Right cardiac atrium (tissue), 5 donors: ENCODE measurements at places on chromosomes 3 and 15. TPM values are rescaled to one million over a fixed set of nuclear protein-coding genes. Genes with fewer than 3 reads are reported as not detected.

Gene SOX2
- total RNA-seq = 0.35 TPM

DNA sequence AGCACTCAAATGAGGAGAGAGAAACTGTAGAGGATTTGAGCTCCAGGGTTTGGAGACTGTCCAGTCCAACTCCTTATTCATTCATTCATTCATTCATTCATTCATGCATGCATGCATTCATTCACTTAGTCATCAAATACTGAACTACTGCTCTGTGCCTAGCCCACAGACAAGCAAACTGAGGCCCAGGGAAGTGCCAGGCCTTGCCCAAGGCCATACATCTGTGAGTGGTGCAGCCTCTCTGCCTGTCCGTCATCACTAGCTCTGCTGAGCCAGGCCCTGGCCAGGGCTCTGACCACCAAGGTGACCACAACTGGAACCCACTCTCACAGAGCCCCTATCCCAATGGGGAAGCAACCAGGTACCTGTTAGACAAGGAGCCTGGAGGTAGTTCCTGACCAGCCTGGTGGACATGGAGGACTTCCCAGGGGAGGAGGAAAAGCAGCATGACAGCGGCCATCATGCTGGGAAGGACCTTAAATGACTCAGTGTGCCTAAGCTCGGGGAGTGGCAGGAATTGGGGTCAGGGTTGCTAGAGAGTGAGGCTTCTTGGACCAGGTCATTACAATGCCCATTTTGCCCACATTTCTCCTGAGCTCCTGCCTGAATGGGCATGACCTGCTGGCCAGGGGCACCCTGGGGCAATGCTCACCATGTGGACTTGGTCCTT lies 27.5 kb upstream of the RPL29 start:
- DNase-seq = no peak

- DNase-seq = no peak
Measured at GRCh38 chr3:44968447-44968858, 7.5 kb downstream of the ZDHHC3 start.

DNA sequence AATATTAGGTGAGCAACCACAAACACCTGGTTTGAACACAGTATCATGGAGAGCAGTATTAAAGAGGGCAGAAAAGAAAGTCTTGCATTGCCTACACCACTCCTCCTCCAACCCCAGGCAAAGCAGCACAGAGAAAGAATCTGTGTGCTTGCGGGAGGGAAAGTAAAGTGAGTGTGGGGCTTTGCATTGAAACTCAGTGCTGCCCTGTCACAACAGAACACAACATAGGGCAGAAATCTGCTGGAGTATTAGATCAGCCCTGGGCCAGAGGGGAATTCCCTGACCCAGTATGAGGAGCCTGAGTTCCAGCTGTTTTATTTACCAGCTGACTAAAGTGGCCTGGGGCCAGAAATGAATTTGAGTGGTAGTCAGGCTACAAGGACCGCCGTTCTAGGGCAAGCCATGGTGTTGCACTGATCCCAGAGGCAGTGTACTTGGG lies 75.5 kb downstream of the SPATA16 start:
- peak; percentile 14 for DNase-seq

Gene C2CD4A
- total RNA-seq = not detected

- DNase-seq = no peak
Measured at GRCh38 chr15:101135532-101136166, 116.2 kb downstream of the CHSY1 start.

GRCh38 chr3:45211466-45212094 lies 14.5 kb downstream of the TMEM158 start:
- DNase-seq = no peak

- no peak for DNase-seq
Measured at GRCh38 chr3:120983841-120984240, 75.8 kb downstream of the STXBP5L start.

- DNase-seq = peak; percentile 89
Measured at GRCh38 chr3:43001094-43001553, 22.0 kb downstream of the GASK1A start.
